Mucosa of gallbladder (tissue), 1 donor: ENCODE measurements at places on chromosomes 12 and 14. TPM values are rescaled to one million over a fixed set of nuclear protein-coding genes. Genes with fewer than 3 reads are reported as not detected.

The MYO1H gene
- not detected for total RNA-seq

The ANKRD33 gene
- total RNA-seq: not detected

The USP30 gene
- total RNA-seq: 20.4 TPM

The SPX gene
- 0.29 TPM for total RNA-seq

The LRRK2 gene
- total RNA-seq: 28.7 TPM

- DNase-seq: no peak
Measured at GRCh38 chr12:101919447-101919846, 42.1 kb downstream of the DRAM1 start.

DNA sequence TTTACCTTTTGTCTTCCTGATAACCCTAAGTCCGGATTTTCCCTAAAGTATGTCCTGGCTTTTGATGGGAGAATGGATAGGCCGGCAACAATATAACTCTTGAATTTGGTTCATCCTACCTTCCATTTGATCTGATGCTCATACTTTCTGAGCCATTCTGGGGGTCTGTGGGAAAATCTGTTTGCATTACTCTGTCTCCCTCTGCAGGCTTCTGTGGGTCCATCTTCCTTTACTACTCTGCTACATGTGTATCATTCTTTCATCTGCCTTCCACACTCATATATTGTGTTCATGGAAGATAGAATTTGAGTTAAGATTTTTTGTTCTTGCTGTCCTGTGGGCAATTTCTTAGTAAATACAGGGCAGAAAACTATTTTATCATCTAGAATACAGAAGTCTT is 101.5 kb downstream of the NAV3 start:
- DNase-seq: no peak

GRCh38 chr12:12533238-12533829 is 29.3 kb downstream of the DUSP16 start:
- DNase-seq: peak; percentile 56

DNA sequence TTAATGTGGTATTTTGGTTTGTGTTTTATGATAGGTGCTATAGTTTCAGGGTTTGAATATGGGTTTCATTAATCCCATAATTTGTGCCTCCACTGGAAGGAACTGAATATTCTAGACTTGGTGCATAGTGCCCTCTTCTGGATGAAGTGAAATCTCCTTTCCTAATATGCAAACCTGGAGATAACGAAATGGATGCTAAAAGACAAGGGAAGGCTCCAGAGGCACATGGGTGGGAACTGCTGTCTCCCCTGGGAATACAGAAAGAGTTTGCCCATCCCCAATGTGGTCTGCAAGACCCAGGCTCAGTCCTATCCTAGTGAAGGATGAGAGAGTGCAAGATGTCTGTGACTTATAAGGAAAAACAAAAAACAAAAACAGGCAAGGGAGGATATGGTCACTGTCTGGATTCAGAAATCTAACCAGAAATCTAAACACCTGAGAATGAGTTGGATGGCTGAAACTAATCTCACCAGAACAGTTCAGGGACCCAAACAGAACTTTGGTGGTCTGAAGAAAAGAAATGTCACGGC is 142.3 kb upstream of the TMPO start:
- no peak for DNase-seq

DNA sequence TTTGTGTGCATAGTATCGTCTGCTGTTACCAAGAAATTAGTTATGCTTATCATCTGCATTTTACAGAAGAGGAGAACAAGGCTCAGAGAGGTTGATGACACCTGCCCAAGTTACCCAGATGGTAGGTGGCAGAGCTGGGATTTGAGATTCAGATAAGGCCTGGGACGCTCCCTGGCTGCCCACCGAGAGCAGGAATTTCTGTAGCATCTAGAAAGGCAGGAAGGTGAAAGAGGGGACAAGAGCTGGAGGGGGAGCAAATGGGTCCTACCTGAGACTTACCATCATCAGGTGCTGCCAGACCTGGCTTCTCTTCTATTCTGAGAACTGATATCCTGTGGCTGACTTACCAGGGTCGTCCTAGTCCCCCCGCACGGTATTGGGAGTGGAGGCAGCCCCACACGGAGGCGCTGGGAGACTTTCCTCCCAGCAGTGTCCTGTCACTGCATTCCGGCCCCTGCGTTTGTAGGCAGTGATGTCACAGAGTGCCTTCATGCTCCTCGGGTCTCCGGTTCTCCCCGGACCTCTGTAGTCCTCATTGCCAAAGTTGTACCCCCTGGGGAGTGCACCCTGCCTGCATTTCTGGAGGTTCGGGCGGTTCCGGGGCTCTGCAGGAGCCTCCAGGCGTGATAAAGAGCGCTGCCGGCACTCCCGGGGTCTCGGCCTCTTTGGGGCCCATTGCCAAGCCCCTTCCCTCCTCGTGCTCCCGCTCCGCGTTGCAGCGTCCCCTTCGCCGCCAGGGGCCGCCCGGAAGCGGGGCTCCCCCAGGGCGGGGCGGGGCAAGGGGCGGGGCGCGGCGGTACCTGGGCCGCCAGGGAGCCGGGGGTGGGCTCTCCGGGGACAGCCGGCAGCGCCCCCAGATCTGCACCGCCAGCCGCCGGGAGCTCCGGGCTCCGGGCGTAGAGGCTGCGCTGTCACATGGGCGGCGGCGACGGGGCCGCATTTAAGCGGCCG is at the start of gene CABP1:
Gene CABP1 (plus strand): TSS at position 856 of the 951 bp plus-strand sequence. CDS start 60 bp downstream, at position 916.
- DNase-seq: no peak

GRCh38 chr12:62603061-62603810 is 136.6 kb downstream of the MON2 start:
- peak; percentile 88 for DNase-seq

DNA sequence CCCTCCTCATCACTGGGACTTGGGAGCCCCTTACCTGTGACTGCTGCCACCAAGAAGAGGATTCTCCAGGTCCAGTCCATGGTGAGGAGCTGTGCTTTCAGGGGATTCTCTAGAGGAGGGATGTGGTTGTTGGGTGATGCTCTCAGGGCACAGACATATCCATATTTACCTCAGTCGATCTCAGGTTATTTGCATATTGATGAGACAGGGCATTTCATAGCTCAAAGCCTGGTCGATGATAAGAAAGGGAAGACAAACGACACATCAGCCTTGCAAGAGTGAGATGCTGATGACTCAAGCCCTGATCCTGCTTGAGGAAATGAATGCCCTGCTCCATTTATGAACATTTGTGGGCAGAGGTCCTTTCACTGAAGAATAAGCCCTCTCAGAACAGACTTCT is 981.0 kb downstream of the TMEM121 start:
- DNase-seq: no peak

GRCh38 chr14:91284791-91285548 is 40.5 kb upstream of the GPR68 start:
- no peak for DNase-seq

DNA sequence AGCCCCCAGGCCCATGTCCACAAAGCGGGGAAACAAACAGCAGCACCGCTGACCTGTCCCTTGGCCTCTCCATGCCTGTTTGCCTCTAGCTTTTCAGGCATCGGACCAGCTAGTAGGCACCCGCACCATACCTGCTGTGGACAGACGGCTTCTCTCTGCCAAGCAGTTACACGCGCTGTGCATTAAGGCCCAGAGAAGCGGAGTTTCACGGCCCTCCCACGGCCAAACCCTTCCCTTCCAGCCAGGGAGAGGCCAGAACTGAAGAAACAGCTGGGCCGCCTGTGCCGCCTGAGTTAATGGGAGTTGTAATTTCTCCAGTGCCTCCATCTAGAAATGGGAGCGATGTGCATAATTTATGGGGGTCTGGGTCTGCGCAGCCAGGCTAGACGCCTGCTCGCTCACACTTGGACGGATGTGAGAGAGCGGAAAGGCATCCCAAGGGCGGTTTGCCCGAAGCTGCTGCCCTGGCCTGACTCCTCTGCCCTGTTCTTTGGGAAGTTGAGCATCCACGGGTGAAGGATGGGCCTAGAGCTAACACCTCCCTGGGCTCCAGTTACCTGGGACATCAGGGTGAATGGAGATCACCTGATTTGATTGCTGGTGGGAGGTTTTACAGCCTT is 89.7 kb upstream of the BCL11B start:
- DNase-seq: no peak

DNA sequence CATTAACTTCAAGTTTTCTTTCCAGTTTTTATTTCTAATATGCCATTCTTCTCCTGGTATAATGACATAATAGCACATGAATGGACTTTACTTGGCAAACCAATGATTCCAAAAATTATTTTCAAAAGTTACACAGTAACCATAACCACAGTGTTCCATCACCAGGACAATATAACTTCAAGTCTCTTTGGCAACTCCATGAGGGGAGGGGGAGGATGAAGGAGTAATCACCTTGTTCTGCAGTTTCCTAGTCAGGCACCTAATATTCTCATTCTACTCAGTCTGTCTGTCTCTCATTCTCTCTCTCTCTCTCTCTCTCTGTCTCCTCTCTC is 66.6 kb downstream of the BTG1 start:
- DNase-seq: no peak

- no peak for DNase-seq
Measured at GRCh38 chr14:37593511-37594237, 1.4 kb downstream of the FOXA1 start.

DNA sequence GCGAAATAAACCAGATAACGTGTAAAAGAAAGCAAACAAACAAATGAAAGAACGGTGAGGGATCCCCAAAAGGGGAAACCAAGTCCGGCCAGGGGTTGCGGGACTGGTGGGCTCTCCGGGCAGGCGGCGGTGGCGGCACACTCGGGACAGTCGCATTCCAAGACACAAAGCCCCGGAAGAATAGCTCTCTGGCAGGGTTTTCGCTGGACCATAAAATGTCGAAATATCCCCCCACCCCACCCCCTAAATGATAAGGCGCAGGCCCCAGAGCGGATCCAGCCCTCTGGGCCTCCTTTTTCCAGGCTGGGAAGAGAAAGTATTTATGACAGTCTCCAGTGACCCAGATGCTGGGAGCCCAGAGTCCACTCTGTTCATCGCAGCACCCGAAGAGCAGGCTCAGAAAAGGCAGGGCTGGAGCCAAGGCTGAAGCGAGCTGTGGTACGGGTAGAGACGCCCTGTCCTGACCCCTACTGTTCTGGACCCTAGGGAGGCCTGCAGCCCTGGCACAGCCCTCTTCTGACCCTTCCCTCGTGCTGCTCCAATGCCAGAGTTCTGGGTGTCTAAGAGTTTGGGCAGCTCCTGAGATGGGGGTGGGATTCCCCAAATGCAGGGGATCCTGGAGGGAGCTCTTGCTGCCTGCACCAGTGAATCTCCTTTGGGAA is 2.1 kb upstream of the HOXC8 start:
- no peak for DNase-seq

DNA sequence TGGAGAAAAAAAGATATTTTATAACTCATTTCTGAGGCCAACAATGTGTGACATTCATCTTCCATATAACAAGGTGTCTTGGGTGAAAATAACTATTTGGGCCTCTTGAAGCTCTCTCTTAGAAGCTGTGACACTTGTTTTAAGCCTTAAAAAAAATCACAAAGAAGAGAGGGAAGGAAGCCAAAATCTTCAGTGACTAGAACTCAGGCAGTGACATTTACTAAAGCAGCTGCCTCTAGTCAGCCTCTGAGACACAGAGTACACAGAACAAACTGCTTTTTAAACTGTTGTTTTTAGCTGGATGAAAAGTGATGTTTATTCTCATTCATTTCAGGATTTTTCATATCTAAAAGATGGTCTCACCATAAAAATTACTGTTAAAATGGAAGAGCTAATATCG is 793.6 kb downstream of the GALC start:
- DNase-seq: no peak

GRCh38 chr12:45622210-45622937 is 107.1 kb upstream of the ARID2 start:
- DNase-seq: no peak

- no peak for DNase-seq
Measured at GRCh38 chr12:32516230-32516629, 116.9 kb downstream of the FGD4 start.

GRCh38 chr12:50525422-50525821 is 20.6 kb downstream of the DIP2B start:
- DNase-seq: no peak

DNA sequence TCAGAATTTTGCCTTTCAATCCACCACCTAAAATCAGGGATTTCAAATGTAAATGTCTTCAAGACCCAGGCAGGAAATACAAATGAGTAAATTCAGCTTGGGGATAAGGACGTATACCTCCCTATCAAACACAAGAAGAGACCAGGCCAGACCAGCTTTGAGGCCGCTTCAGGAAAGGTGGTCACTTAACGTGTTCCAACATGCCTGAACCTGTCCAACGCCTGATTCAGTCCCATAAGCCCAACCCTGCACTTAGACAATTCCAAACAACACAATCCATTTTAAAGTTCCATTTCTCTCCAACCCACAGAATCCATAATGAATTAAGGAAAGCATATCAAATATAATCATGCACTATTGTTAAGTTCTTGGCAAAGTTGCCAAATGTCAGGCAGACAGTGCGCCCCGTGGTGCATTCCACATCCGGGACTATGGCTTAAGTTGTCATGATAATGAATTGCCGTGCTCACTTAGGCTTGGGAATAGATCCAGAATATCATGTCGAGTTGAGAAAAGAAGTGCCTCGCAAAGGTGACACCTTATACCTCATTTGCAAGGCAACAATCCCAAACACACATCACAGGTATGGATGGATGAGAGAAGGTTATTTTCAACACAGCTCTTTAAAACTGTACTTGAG is 35.5 kb downstream of the CCDC60 start:
- no peak for DNase-seq

GRCh38 chr14:105273062-105273461 is 24.7 kb downstream of the BTBD6 start:
- no peak for DNase-seq

- peak; percentile 17 for DNase-seq
Measured at GRCh38 chr12:109863847-109864712, 16.3 kb downstream of the GLTP start.

DNA sequence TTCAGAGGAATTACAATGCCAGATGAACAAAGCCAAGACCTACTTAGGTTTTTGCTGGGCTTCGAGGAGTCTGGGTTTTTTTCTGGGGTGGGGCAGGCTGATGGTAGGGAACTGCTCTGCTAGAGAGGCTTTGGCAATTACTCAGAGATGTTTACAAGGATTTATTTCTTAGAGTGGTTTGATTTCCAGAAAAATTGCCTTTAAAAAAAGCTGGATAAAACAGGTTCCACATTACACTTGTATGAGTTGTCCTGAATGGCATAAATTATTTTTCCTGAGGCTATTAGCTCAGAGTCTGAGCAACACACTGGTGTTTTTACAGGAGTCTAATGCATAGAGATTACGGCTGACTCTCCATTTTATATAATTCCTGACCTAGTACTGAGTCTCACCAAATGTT is 118.5 kb upstream of the FRMD6 start:
- DNase-seq: no peak

DNA sequence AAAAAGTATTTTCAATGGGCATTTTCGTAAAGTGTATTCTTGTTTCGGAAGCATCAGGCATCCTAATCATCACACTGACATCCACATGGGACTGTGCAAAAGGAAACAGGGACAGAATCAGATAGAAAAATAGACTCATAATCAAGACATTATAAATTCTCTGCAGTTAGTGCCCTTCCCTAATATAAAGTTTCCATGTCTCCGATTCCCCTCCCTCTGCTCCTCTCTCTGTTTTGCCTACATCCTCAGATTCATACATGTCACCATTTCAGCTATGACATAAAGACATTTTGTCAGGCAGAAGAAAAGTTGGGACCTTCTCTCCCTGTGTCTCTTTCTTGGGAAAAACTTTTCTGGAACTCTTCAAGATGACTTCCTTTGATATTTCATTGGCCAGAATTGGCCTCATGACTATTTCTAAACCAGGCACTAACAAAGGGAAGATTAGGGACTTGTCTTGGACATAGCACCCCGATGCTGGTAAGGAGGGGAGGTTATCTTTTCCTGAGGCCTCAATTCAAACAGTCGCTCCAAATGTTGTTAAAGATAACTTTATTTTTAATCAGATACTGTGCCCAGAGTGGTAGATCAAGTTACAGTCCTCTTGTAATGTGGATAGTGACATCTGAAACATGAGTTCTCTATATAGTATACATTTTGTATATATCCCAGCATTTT is 212.1 kb upstream of the BTG1 start:
- no peak for DNase-seq

- no peak for DNase-seq
Measured at GRCh38 chr14:71597955-71598660, 334.1 kb upstream of the RGS6 start.
